ENCODE measurements at places on chromosomes 5 and 9. TPM values are rescaled to one million over a fixed set of nuclear protein-coding genes. Genes with fewer than 3 reads are reported as not detected.

The JAKMIP2 gene
- 1.4 TPM for polyA plus RNA-seq

The PTPN3 gene
- 2.1 TPM for polyA plus RNA-seq

- DNase-seq: no peak
These were observed 499 bp upstream of the TMEM232 start for GRCh38 chr5:110727025-110727314.

DNA sequence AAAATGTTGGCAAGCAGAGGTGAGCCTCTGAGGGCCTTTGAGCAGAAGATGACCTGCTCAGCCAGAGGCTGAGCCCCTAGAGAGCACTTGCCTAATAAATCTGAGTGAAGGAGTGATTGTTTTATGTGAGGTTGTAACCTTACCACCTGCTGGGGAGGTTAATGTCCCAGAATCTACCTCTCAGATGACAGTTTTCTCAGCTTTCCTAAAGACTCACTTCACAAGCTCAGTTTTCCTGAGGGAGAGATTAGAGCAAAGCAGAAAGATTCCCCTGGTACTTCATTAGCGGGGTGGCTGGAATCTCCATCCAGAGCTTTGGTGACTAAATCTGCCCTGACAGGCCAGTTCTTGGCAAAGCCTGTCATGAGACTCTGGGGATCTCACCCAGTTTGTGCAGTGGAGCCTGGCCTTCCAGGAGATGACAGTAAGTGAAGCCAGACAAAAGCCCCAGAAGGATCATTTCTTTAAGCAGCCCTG, 48.8 kb upstream of the GALNT10 start:
- DNase-seq: no peak

The ERAP2 gene
- polyA plus RNA-seq: 7.9 TPM

DNA sequence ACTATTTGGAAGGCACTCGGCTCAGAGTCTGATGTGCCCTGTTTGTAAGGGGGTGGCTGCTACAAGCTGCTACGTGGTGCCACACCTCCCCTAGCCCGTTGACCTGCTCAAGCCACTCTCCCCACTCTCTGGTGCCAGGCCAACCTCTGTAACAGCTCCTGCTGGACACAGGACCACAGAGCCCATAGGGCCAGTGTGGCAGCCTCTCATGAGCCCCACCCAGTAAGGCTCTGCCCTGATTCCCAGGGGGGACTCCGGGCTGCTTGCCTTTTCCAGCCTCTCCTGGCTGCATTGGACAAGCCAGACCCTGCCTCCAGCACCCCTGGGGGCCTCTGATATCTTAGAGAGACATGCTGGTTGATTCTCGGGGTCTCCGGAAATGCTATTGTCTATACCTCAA, 53.3 kb upstream of the ANGPTL2 start:
- no peak for DNase-seq

The EGFL7 gene
- 59.9 TPM for polyA plus RNA-seq

DNA sequence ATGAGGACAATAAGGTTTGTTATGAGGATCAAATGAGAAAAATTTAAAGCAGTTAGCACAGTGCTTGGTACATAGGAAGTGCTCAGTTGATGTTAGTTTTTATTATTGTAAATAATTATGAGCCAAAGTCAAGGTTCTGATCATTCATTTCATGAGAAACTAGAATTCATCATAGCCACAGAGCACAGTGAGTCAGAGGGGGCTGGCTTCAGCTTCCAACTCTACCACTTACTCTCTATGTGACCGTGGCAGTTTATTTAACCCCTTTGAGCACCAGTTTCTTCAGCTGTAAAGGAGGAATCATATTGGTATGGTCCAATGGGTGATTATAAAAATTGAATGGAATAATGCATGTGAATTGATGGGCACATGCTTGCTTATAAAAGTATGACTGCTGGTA, 39.4 kb downstream of the KLHL3 start:
- no peak for DNase-seq

The IL13 gene
- polyA plus RNA-seq: not detected

The EIF4E1B gene
- not detected for polyA plus RNA-seq

GRCh38 chr9:72441848-72442607, 77.0 kb upstream of the ZFAND5 start:
- no peak for DNase-seq

The IL5 gene
- 0.29 TPM for polyA plus RNA-seq

The GALNT12 gene
- polyA plus RNA-seq: 2.0 TPM

The WDR38 gene
- 0.11 TPM for polyA plus RNA-seq

GRCh38 chr9:23278561-23278960, 547.5 kb downstream of the ELAVL2 start:
- DNase-seq: no peak

- DNase-seq: no peak
These were observed 26.8 kb upstream of the MVB12B start for GRCh38 chr9:126299706-126300276.

- DNase-seq: no peak
These were observed 1471.8 kb upstream of the NUDT12 start for GRCh38 chr5:105034401-105034763.

DNA sequence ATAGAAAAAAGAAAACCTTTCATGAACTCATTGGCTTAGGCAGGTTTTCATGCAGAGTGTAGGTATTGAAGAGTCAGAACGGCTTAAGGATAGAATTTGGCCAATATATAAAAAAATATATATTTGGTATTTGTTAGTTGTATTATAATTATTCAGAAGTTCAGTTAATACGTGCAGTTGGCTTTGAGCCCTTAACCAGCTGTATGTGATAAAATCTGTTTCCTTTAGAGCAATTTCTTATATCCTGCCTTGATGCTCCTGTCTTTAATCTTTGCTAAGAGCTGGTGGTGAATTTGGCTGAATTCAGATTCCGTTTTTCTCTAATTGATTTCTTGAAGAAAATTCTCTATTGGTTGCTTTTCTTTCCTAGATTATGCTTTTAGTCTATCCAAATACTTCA, 3.7 kb downstream of the ANXA1 start:
- no peak for DNase-seq

DNA sequence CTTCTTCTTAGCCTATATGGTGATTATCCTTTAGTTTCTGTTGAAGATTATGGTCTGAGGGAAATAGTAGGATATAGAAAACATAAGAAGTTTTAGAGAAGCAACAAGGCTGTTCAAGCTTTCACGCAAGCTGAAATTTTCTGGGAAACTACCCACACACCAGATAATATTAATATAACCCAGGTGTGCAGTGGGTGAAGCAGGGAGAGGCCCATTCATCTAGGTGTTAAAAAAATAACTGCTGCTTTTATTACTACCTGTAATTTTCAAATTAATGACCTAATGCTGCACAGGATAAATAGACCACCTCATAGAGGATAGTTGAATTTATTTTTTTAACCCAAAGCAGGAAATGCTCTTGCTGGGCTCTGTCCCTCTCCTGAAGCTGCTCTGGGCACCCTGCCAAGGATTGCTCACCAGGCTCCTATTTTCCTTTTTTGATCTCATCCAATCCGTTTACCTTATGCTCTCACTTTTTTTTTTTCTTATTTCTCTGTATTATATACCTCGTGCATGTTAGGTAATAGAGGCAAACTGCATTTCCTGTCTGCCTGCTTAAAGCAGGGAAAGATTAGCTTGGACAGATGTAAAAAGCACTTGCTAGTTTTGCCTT, 124.3 kb upstream of the SLC12A2 start:
- DNase-seq: no peak

The EFNA5 gene
- 3.0 TPM for polyA plus RNA-seq

- DNase-seq: no peak
These were observed 23.8 kb downstream of the ERP44 start for GRCh38 chr9:100074989-100075388.

The NTMT1 gene
- polyA plus RNA-seq: 37.3 TPM

DNA sequence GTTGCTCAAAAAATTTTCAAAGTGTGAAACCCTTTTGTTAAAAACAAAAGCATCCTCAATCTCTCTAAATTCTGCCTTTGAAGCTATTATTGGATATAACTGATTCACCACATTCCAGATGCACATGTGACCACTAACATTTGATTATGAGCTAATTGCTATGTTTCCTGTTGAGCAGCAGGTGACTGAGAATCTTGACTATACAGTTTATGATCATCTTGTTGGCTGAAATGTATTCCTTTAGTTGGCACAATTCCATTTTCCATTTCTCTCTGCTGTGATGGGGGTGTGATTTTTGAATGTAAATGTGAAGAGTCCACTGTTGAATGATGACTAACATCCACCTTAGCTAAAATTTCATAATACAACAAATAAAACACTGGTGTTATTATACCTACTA, 10.7 kb downstream of the LYSMD3 start:
- DNase-seq: no peak

GRCh38 chr5:154644745-154645411, 110.3 kb upstream of the LARP1 start:
- no peak for DNase-seq

DNA sequence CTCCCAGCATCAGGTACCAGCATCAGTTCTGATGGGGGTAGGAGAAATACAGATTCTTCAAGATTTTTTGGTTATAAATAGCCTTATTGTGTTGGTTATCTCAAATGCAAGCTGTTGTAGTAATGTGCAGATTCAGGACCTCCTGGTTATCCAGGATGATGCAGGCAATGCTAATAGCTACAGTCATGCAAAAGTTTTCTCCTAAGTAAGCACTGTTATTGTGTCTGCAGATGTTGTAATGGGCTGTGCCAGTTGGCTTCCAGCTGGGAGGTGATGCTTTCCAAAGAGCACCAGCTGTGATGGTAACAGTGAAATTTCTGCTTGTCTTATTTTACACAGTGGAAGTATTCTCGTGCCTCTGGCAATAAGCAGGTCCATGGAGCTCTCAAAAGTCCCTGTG, 719.2 kb upstream of the CTNND2 start:
- DNase-seq: no peak

GRCh38 chr5:156595132-156595787, 254.8 kb upstream of the PPP1R2B start:
- no peak for DNase-seq

DNA sequence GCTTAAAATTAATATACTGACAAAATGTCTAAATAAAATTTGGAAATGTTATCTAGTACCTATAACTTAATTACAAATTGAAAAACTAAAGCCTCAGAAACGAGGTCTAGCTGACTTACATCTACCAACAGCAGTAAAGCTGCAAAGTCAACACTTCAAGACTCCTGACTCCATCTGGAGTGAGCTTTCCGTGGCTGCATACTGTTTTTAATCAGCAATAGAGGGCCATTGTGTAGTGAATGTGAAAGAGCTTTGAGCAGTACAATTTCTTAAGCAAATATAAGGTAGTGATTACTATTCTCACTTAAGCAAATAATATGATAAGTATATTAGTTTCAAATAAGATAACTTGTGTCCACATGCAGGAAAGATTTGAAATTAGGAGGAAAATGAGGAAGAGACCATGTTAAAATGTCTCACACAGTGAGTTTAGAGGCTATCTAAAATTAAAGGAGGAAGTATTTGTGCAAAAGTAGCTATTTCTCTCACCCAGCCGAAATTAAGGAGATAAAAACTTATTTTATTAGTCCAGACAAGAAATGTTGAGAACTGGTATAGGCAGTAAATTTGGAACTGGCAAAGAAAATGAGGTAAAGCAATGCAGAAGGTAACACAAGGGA, 6.4 kb downstream of the SPINK6 start:
- no peak for DNase-seq

The KIF4B gene
- 0.06 TPM for polyA plus RNA-seq

GRCh38 chr9:114513055-114513958, 8.0 kb upstream of the WHRN start:
- no peak for DNase-seq

The GCNT1 gene
- polyA plus RNA-seq: 4.1 TPM

- DNase-seq: no peak
These were observed 148.4 kb downstream of the TTLL11 start for GRCh38 chr9:121944711-121945191.

- no peak for DNase-seq
These were observed 126.7 kb downstream of the SLC25A46 start for GRCh38 chr5:110865400-110866094.

- DNase-seq: no peak
These were observed 124.3 kb downstream of the FGF1 start for GRCh38 chr5:142561486-142562097.

The ACOT12 gene
- 0.22 TPM for polyA plus RNA-seq

The OTP gene
- polyA plus RNA-seq: not detected

GRCh38 chr5:63070001-63070400, 491.4 kb downstream of the LRRC70 start:
- no peak for DNase-seq

The PAX5 gene
- polyA plus RNA-seq: 0.25 TPM

- DNase-seq: no peak
These were observed 190.5 kb downstream of the AOPEP start for GRCh38 chr9:94916956-94917355.

DNA sequence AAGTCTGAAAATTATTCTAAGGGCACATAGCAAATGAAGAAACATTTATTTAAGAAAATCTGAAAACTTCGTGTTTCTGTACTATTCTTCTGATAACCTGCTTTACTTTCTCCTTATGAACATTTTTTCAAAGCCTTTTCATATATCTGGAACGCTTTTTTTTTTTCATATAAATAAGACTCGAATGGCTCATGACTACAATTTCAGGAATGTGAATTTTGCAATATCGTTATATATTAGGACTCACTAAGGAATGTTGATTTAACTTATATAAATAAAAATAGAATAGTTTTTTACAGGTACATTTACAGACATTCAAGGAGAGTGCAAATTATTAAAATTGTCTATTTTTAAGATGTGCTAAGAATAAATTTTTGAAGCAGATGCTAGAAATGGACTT, 42.9 kb downstream of the GPBP1 start:
- no peak for DNase-seq

- no peak for DNase-seq
These were observed 173.5 kb downstream of the C5orf15 start for GRCh38 chr5:133794771-133795415.

GRCh38 chr5:165617491-165617890, 2112.1 kb downstream of the MAT2B start:
- no peak for DNase-seq

DNA sequence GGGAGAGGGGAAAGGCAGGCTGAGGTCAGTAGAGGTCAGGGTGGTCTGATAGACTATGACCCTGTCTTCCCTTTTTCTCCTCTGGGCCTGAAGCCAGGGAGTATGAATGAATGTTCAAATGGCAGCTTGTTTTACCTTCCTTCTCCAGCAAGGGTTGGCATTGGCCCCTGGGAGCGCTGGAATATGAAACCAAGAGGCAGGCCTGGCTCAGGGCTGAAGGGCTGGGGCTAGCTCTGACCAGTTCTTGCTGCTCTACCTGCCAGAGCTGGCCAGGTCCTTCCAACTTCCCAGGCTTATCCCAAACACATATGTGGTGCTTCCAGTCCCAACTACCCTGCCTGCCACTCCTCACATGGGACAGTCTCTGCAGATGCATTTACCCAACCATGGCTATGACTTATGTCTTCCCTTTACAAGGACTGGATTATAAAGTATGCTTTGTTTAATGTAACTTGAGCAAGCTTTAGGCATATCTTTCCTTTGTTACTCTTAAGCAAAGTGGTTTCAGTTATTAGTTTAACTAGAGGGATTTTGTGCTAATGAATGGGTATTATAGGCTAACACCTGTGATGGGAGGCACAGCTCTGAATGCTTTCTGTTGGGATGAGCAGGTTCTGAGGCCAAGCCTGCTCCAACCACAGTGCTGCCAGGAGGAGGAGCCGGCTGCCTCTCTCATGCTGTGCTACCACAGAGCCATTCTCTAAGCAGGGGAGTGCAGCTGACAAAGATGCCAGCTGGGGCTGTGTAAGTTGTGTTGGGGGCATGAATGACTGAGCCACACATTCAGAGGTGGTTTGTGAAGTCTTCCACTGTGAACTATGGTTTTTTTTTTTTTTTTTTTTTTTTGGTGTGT, 6.1 kb downstream of the CCNI2 start:
- no peak for DNase-seq
